ENCODE measurements at places on chromosomes 7 and 10. TPM values are rescaled to one million over a fixed set of nuclear protein-coding genes. Genes with fewer than 3 reads are reported as not detected.

DNA sequence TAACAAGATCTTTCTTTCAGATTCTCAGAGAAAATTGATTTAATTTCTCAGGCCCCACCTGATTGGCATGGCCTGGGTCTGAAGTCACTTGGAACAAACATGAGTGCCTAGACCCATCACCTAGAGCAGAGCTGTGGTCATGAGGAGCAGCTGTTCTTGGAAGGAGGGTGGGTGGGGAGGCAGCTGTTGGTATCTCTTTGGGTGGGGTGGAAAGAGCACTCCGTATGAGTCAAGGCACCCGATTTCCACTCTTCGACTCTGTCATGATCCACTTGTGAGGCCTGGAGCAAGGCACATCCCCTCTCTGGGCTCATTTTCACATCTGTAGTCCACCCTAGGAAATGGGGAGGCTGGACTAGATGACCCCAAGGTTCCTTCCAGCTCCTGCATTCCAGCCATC is 156.7 kb downstream of the C10orf105 start:
- no peak for DNase-seq

DNA sequence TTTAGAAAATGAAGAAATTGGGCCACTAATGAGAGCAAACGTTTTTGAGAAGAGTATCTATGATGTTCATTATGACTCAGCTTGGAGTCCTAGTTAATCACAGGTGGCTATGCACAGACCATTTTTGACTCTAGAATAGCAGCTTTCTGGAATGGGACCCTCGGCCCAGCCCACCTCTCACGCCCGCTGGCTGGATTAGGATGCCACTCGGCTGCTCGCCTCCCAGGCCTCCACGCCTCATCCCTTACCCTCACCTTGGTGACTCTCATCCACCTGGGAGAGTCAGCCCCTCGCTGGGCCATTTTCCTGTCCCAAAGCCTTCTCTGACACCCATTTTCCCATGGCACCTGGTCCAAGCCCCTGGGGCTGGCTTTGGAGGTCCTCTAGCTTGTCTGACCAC is 173.6 kb downstream of the ADAM12 start:
- no peak for DNase-seq

- no peak for DNase-seq
Measured at GRCh38 chr7:40526951-40527715, 392.3 kb downstream of the SUGCT start.

GRCh38 chr7:2920956-2921652 is 77.0 kb upstream of the GNA12 start:
- DNase-seq, result no peak

- DNase-seq, result peak; percentile 95
Measured at GRCh38 chr7:150404805-150405583, 25.9 kb downstream of the ZNF775 start.

DNA sequence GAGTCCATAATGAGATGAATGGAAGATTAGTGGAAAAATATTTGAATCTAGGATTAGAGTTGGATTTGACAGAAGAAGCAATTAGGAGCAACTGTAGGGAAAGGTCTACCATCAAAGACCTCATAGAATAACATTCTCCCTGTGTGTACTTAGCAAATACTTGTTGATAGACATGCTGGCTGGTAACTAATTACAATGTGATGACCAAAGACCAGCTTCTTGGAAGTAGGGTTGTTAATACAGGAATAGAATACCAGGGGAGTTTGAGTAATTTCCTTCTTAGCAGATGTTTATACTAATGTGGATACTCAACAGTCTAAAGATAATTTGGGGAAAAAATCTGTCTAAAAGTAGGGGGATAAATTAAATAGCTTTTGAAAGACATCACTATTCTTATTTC is 357.5 kb upstream of the BMPER start:
- no peak for DNase-seq

- peak; percentile 76 for DNase-seq
Measured at GRCh38 chr10:97718659-97719142, 5.2 kb downstream of the MARVELD1 start.

ANXA8L1 gene
- polyA plus RNA-seq, result 110 TPM

ETV1 gene
- 5.9 TPM for polyA plus RNA-seq

DNA sequence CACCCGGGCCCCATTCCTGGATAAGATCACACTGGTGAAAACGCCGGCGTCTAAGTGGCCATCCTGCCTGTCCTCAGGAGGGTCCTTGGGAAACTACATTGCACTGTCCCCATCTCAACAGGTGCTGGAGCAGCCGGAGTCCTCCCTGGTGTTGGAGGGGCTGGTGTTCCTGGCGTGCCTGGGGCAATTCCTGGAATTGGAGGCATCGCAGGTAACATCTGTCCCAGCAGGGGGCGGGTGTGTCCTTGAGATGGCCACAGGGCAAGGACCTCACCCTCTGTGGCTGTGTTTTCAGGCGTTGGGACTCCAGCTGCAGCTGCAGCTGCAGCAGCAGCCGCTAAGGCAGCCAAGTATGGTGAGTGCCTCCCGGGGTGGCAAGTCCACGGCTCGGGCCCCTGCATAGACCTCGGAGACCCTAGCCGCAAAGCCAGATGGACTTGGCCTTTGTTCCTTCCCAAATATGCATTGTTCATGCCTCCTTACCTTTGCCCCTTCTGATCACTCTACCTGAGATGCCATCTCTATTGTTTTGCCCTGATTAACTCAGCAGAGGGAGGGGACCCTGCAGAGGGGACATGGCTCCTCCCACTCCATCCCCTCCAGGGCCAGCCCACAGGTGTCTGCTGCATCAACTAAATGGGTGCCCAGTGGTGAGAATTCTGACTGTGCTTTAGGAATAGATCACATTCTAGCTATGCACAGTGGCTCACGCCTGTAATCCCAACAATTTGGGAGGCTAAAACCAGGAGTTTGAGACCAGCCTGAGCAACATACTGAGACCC is 23.8 kb downstream of the ELN start:
- DNase-seq, result peak; percentile 63

GRCh38 chr7:93894966-93895640 is 4.5 kb upstream of the TFPI2 start:
- DNase-seq, result no peak
